HS-27A (cell line): ENCODE measurements at places on chromosomes 3 and 15.

- no peak for DNase-seq
These were observed 32.4 kb upstream of the PLSCR2 start for GRCh38 chr3:146501752-146502151.

DNA sequence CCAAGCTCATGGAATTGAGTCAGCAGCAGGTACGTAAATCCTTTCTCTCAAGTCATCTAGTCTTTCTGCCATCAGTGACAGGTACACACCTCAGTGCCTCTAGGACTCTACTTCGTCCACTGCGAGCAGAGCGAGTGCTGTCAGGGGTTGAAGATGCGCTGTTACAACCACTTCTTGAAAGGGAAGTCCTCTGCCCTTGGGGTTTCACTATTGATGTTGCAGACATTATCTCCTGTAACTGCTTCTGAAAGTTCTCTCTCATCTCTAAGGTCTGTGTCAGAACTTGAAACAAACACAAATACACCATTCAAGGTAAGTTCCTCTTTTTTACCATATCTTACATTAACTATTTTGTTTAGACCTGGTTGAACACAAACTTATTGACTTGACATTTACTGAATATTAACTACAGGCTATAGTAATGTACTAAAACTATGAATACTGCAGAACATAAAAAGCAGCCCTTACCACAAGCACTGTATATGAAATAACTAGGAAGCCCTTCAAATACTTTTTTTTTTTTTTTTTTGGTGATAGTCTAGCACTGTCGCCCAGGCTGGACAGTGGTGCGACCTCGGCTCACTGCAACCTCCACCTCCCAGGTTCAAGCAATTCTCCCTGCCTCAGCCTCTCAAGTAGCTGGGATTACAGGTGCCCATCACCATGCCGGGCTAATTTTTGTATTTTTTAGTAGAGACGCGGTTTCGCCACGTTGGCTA lies 41.5 kb downstream of the TOPBP1 start:
- DNase-seq, result no peak

GRCh38 chr3:66092175-66092995 lies 53.7 kb upstream of the MAGI1 start:
- DNase-seq, result no peak

DNA sequence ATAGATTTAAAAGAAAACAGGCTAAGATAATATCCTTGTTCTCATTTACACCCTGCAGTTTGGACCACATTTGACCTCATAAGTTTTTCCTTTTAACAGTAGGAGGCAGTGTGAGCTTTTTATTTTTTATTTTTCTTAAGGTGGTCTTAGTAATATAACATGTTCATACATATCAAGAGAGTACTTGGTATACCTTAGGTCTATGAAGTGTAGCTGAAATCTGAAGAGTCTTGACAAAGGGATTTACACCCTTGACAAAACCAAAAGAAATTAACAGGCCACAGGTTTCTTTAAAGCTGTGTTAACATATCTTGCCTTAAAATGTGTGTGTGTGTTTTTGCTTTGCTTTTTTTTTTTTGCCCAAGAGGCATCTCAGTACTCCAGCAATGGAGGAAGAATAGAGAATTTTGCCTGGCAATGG lies 3.2 kb downstream of the RAP2B start:
- DNase-seq, result no peak

DNA sequence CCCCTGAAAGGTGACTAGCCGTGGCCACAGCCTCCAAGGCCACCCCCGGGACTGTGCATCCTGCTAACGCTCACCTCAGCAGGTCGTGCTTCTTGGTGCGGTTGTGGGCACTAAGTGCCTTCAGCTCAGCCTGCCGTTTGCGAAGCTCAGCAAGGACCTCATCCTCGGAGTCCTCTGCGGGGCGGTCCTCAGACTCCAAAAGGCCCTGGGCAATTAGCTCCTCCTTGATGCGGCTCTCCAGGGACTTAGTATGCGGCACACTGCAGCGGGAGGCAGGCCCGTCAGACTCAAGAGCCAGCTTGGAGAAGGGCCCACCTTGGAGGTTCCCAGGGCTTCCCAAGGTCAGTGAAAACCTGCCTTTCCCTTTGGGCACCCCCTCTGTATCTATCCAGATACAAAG lies 8.3 kb downstream of the TADA3 start:
- no peak for DNase-seq

- no peak for DNase-seq
These were observed 325.1 kb upstream of the CBLB start for GRCh38 chr3:106193876-106194275.

DNA sequence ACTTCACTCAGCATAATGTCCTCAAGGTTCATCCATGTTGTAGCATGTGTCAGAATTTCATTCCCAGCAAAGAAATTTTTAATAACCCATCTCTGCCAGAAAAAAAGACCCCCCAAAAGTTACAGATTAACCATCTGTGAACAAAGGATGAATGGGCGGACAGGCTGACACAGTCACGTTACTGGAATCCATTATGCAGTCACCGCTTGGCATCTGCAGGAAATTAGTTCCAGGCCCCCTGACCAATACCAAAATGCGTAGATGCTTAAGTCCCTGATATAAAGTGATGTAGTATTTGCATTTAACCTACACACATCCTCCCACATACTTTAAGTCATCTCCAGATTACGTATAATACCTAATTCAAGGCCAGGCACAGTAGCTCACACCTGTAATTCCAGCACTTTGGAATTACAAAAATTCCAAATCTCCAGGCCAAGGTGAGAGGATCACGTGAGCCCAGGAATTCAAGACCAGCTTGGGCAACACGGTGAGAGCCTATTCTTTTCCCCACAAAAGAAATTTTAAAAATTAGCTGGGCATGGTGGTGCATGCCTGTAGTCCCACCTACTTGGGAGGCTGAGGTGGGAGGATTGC lies 1.5 kb upstream of the SLC12A8 start:
- no peak for DNase-seq

DNA sequence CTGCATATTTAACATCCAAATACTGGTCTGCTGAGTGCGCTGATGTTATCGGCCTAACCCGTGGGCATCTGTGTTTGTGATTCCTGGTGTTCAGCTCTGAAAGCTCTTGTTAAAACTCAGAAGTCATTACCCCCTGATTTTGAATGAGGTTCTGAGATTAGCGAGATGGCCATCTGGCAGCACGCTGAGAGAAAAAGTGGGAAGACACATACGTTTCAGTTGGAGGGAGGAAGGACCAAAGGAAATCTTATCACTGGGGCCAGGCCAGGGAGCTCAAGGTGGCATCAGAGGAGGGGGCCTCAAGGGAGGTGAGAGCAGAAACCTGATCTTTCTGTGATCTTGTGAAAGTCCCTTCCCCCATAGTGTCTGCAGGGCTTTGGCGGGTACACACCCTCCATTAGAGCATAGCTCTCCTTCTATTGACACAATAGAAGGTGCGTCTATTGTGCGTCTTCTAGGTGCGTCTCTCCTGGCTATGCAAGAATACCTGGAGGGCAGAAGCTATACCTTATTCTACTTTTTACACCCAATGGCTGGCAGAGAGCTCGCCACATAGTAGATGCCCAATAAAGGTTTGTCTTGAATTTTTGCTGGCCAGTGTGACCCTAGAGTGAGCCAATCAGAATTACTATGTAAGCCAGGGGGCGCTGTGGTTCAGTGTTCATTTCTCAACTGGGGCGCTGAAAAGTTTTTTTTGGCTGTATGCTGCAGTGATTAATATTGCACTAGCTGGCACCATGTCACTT lies 182.4 kb downstream of the SHQ1 start:
- peak; percentile 11 for DNase-seq

GRCh38 chr3:136925425-136926190 lies 32.2 kb upstream of the IL20RB start:
- DNase-seq, result no peak

GRCh38 chr3:196186651-196187573 lies 24.3 kb downstream of the ZDHHC19 start:
- DNase-seq, result no peak

- no peak for DNase-seq
These were observed 87.6 kb upstream of the TLE3 start for GRCh38 chr15:70185251-70185711.

GRCh38 chr15:71529361-71529760 lies 281.0 kb upstream of the NR2E3 start:
- no peak for DNase-seq

GRCh38 chr3:58492494-58492905 lies 604 bp downstream of the KCTD6 start:
- DNase-seq, result no peak

- no peak for DNase-seq
These were observed 16.1 kb downstream of the SLC28A2 start for GRCh38 chr15:45268135-45268534.

DNA sequence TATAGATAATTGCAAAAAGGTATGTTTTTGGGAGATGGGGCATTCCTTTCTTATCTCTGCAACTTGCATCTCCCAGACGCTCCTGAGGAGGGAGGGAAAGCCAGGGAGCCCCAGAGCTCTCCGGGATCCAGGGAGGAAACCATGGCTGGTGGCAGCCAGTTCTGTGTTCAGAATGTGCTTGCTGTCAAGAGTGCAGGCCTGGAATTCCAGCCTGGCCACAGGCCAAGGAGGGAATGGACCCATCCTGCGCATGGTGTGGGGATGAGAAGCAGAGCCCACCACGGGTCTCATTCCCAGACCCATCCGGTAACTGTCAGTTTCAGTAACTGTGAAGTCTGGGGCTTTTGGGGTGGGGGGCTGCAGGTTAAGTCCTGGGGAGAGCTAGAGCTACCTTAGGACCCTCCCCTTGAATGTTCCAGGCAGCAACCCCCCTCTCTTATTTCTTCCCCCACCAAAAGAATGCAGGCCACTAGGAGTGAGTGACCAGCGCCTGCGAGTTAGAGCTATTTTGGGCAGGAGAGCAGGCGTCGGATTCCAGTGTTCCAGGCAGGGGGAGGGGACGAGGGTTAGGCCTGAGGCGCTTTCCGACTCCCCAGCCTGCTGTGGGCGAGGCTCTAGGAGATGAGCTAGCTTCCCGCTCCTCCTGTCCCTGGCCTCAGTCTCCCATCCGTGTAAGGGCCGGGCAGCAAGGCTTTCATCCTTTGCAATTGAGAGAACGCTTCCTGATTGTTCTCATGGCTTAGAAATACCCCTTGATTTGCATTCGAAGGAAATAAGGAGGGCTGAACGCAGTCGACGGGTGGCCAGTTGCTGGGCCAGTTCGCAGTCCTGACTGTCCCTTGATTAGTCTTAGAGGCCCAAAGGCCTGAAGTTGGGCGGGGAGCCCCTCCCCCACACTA lies 781 bp upstream of the DAG1 start:
- peak; percentile 72 for DNase-seq

DNA sequence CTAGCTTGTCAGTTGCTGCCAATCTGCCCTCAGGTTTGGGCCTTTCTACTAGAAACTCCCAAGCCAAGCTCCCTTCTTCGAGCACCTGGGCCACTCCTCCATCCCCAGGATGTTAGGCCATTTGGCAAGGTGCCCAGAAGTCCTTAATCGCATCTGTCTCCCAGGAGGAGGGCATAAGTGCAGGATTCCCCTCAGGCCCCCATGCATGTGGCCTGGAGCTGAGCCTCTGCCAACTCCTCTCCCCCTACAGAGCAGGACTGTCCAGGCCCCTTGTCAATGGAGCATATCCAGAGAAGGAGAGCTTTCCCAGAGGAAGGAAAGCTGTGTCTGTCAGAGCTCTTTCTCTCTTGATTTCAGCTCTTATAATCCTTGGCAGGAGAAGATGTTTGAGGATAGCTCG lies 182.6 kb upstream of the ROPN1 start:
- no peak for DNase-seq

DNA sequence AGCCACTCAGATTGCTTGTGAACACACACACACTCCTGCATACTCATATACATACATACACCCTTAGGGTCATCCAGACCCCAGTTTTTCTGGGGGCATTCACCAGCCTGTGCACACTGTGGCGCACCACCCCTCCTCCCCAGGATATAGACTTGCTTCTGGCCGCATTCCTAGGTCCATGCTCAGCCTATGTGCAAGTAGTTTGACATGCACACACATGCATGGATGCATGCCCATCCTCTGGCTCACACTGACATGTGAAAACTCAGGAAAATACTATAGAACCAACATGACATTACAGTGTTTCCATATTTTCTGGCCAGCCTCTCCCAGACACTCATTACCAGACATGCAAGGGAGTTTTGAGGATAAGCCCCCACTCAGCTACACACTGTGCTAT lies 79.3 kb upstream of the POLG start:
- no peak for DNase-seq

GRCh38 chr15:63083541-63083940 lies 38.1 kb upstream of the LACTB start:
- DNase-seq, result no peak

- no peak for DNase-seq
These were observed 19.0 kb upstream of the FAM240A start for GRCh38 chr3:46593274-46593862.

DNA sequence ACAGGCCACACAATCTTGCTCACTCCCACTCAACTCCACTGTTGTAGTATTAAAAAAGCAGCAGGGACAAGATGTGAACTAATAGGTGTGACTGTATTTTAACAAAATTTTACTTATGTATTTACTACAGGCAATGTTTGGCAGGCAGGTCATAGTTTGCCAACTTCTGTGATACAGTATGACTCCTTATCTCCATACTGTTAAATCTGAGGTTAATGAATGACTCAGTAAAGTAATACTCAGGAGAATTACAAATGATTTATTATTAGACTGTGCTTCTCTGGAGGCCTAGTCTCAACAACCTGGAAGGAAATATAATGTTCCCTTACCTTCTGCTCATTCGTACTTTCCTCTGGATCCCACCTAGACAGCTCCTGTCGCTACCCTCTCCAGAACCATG lies 258.6 kb upstream of the KCNMB2 start:
- no peak for DNase-seq

GRCh38 chr15:57298204-57298603 lies 78.1 kb upstream of the CGNL1 start:
- no peak for DNase-seq

GRCh38 chr3:50604628-50605588 lies 6.7 kb downstream of the CISH start:
- DNase-seq, result no peak

- no peak for DNase-seq
These were observed 404.4 kb upstream of the KCNMB2 start for GRCh38 chr3:178131801-178132200.
